ENCODE measurements at places on chromosomes 1 and 21.

GRCh38 chr21:44364151-44365053 is 11.0 kb downstream of the TRPM2 start:
- DNase-seq: no peak

- DNase-seq: no peak
Measured at GRCh38 chr21:20730441-20730840, 267.8 kb upstream of the NCAM2 start.

- no peak for DNase-seq
Measured at GRCh38 chr1:94298861-94299260, 61.5 kb upstream of the ARHGAP29 start.

GRCh38 chr1:7560128-7560527 is 211.0 kb upstream of the VAMP3 start:
- no peak for DNase-seq

- no peak for DNase-seq
Measured at GRCh38 chr1:36942148-36942547, 92.2 kb downstream of the GRIK3 start.

GRCh38 chr1:26158908-26159742 is at the start of gene FAM110D:
Gene FAM110D (plus strand): TSS chr1:26159079. CDS start chr1:26161292, 2,213 bp downstream.
- DNase-seq: no peak

GRCh38 chr1:218939095-218939494 is 234.6 kb upstream of the LYPLAL1 start:
- DNase-seq: no peak

DNA sequence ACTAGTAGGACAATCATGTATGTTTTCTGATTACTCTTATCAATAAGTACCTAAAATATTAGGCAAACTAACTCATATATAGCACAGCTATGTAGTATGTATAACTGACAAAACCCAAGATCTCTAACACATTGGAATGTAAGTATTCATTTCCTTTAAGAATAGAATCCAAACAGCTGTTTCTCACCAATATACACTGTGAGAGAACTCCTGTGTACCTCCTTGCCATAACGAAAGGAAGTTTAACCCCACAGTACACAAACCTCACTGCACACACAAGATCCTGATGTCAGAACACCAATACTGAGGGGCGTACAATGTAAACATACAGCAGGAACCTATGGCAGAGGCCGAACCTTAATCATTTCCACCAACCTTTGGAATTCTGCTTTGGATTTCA is 113.0 kb downstream of the SMYD3 start:
- no peak for DNase-seq

DNA sequence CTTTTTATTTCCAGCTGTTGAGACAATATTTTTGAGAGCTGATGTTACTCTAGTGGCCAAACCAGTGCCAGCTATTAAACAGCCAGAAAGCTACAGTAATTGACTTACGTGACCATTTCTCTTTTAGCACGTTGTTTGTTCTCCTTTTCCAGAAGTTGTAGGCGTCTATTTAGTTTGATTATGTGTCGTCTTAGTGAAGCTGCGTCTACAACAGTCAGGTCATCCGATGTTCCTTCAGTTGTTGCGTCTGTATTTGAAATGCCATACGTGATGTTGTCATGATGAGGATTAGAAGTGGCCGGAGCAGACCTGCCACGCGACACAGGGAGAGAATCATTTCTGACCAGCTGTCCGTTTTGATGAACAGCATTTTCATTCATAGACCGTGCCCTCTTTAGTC is 38.2 kb downstream of the TMEM51 start:
- DNase-seq: no peak

- peak; percentile 64 for DNase-seq
Measured at GRCh38 chr1:226638001-226638601, 89.5 kb downstream of the STUM start.

DNA sequence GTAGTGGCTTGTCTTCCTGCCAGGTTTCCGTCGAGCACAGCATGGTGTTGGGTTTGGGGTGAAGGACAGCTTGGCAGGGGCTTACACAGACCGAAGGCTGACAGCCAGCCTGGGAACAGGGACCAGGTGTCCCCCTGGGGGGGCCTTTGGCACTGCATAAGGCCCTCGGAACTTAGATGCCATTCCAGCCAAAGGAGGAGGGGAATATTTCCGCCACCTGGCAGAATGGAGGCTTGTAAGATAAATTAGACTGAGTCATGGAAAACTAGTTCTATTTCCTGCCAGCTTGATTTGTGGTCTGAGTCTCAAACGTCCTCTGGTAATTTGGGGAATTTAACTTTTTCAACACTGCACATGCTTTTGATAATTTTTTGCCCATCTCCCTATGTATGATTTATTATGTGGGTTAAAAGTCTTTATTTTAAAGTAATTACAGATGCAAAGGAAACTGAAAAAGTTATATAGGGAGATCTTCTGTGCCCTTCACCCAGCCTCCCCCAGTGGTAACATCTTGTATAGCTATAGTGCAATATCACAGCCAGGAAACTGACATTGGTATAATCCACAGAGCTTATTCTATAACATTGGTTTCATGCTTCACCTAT is 11.5 kb upstream of the TMEM51 start:
- DNase-seq: peak; percentile 59

- no peak for DNase-seq
Measured at GRCh38 chr1:57003398-57004139, 37.8 kb upstream of the C8B start.

GRCh38 chr1:6672558-6672957 is 29.1 kb downstream of the DNAJC11 start:
- no peak for DNase-seq

DNA sequence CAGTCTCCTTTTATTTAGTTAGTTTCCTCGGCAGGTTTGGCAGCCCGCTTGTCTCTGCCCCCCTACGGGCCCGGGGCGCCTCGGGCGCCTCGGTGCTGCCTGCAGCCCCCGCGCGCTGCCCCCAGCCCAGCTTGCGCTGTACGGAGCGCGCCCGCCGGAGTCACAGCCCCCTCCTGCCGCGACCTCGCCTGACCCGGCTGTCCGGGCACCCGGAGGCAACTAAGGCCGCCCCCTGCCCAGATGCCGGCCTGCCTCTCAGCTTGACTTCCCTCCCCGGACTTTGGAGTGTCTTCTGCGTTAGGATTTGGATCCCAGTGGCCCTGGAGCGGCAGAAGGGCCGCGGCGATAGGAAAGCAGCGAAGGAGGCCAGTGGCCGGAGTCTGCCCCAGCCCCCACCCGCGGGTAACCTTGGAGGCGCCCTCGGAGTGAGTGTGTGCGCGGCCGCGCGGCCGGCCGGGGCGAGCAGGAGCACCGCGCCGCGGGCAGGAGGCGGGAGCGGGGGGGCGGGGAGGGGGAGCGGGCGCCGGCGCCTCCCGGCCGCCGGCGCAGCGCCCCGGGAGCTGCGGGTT is 7.6 kb downstream of the CDKN2C start:
- DNase-seq: peak; percentile 44

GRCh38 chr1:209617755-209618154 is 34.2 kb downstream of the CAMK1G start:
- no peak for DNase-seq

GRCh38 chr1:54398963-54399528 is 7.1 kb downstream of the SSBP3 start:
- DNase-seq: no peak

DNA sequence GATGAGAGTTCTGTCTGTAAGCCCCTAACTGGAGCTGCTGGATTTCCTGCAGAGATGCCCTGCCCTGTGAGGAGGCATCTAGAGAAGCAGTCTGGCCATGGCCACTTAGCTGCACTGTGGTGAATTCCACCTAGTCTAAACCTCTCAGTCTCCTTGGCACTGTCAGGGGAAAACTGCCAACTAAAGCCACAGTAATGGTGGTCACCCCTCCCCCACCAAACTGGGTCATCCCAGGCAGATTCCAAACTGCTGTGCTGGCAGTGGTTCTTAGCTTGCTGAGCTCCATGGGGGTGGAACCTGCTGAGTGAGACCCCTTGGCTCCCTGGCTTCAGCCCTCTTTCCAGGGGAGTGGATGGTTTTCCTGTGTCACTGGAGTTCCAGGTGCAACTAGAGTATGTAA is 740.6 kb downstream of the RWDD3 start:
- DNase-seq: no peak

- DNase-seq: no peak
Measured at GRCh38 chr1:184827600-184828368, 73.1 kb upstream of the EDEM3 start.

DNA sequence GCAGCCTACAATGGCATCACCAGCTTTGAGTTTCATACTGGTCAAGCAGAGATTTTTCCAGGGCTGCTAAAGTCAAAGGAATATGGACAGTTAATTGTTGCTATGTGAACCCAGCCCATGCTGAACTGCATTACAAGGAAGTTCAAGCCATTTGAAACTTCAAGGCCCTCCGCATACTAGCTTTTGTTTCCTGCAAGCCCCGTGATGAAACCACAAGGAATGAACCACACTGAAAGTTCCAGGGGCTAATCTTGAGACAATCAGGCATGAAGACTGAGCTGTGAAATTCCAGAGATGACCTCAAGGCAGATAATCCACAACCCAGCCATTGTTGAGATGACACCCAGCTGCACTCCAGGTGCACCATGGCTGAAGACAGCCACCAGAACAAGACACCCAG is 180.8 kb downstream of the C1orf21 start:
- no peak for DNase-seq

- DNase-seq: no peak
Measured at GRCh38 chr1:54548389-54549044, 489 bp downstream of the ACOT11 start.

DNA sequence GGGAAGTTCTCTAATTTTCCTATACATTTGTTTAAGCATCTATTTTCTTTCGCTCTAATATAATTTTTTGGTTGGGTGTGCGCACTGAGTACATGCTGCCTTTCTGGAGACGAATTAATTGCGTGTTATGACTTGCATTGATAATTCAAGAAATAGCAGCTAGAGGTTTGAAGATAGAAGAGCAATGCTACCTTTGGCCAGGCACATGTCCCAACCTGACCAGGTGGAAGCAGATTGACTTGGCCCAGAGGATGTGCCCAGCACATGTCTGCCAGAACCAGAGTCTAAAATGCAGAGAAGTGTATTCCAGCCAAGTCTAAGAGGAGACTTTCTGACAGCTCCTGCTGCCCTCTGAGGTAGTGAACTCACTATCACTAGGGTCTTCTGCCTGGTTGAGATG is 114.3 kb downstream of the SLC35F3 start:
- DNase-seq: no peak

DNA sequence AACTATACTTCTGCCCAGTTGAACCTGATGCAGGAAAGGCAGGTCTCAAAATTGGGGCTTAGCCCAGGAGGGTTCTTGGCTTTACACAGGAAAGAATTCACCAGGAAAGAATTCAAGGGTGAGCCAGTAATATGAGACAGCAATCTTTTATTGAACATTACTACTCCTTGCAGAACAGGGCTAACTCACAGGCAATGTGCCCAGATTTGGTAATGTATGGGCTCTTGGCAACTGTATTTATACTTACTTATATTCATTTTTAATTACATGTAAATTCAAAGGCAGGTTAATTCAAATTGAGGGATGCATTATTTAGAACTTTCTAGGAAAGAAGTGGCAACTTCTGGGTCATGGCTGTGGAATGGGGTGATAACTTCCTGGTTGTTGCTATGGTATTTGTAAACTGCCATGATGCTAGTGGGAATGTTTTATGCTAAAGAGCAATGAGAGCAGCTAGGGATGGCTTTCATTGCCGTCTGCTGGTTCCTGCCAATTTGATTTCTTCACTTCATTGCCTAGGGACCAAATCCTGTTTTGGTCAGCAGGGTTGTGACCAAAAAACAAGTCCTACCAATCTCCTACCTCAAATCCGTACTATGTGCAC is 107.5 kb downstream of the CHRM3 start:
- no peak for DNase-seq

GRCh38 chr1:205547936-205548827 is 43.7 kb downstream of the CDK18 start:
- no peak for DNase-seq

GRCh38 chr21:46195595-46196195 is 11.4 kb upstream of the SPATC1L start:
- DNase-seq: no peak

Measured in NCI-H524 (cell line).